ENCODE measurements at places on chromosomes 3 and 15. TPM values are rescaled to one million over a fixed set of nuclear protein-coding genes. Genes with fewer than 3 reads are reported as not detected.

Gene ATP10A
- 163 TPM for total RNA-seq

DNA sequence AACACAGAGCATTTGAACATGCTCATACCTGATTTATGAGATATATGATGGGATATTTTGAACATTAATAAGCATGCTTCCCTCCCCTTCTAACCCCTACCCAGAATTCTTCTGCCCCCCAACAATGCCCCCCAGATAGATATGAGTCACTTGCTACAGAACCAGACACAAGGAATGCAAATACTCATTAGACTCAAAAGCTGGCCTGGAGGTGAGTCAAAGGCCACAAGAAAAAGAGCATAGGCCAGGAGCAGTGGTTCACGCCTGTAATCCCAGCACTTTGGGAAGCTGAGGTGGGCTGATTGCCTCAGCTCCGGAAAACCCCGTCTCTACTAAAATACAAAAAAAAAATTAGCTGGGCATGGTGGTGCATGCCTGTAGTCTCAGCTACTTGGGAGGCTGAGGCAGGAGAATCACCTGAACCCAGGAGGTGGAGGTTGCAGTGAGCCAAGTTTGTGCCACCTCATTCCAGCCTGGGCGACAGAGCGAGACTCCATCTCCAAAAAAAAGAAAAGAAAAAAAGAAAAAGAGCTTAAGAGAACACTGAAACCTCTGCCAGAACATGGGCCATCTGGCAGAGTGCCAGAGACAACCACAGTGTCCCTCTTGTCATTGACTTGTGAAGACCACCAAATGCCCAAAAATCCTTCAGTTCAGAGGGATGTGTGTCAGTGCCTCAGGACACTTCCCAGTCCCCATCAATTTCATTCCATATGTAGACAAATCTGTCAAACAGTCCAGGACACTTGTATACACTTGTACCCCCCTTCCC is 3.9 kb upstream of the SH3GL3 start:
- peaks cover 20% of the 10 kb centered on the region for H3K27me3 ChIP-seq
- DNase-seq: no peak
- no peak overlapping the region for H3K27ac ChIP-seq
- H3K36me3 ChIP-seq: no peaks in the 10 kb centered on the region
- H3K4me3 ChIP-seq: no peak overlapping the region

DNA sequence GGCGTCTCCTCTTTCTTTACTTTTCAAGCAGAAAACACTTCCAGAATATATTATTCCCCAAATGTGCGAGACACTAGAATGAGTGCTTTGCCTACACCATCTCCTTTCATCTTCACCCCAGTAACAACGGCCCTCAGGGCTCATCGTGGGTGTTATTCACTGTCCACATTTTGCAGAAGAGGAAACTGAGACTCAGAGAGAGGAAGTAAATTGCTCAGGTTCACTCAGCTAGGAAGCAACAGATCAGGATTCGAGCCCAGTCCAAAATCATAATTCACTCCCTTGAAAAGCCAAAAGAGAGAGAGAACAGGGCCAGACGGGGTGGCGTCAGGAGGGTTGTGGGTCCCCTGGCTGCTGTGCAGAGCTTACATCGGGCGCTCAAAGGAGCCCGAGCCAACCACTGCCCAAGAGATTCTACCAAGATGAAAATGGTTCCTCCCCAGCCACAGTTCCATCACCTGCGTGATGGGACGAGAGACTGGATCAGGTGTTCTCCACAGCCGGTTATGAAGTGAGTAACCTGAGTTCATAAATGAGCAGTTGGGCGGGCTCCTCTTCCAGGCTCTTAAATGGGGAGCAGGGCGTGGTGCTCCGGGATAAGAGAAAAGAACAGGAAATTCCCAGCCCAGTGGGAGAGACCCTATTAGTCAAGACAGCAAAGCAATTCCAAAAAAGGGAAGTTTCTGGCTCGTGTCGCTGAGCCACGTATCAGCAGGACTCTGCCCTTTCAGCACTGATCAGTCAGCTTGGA is 48.6 kb upstream of the FLNB start:
- H3K27ac ChIP-seq: peak overlapping the region; percentile 34
- H3K4me1 ChIP-seq: peaks cover 16% of the 10 kb centered on the region
- no peak for DNase-seq
- no peaks in the 10 kb centered on the region for H3K36me3 ChIP-seq
- no peaks in the 10 kb centered on the region for H3K27me3 ChIP-seq

- H3K4me3 ChIP-seq: no peak overlapping the region
- H3K4me1 ChIP-seq: peaks cover 34% of the 10 kb centered on the region
- no peak for DNase-seq
- H3K36me3 ChIP-seq: no peaks in the 10 kb centered on the region
- no peaks in the 10 kb centered on the region for H3K27me3 ChIP-seq
- peak overlapping the region; percentile 74 for H3K27ac ChIP-seq
Observed at GRCh38 chr3:24678421-24678865, 183.8 kb upstream of the THRB start.

DNA sequence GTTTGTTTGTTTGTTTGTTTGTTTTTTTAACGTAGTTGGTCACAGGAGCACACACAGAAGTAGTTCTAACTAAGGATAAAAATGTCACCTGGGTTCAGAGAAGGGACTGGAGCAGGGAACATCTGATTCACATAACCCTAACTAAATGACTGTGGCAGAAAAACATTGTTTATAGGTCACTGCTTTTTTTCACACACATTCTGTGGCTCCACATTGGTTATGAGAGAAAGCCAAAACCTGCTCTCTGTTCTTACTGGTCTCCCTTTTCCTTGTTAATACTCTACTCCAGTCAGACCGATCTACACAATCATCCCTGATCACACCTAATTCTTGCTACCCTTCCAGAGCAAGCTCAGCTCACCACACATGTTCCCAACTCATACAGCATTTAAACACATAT is 190.4 kb upstream of the ICE2 start:
- DNase-seq: no peak
- peaks cover 13% of the 10 kb centered on the region for H3K4me1 ChIP-seq
- H3K27ac ChIP-seq: no peak overlapping the region
- H3K27me3 ChIP-seq: peaks cover 3% of the 10 kb centered on the region
- no peak overlapping the region for H3K4me3 ChIP-seq

- no peaks in the 10 kb centered on the region for H3K4me1 ChIP-seq
- H3K27ac ChIP-seq: no peak overlapping the region
- no peaks in the 10 kb centered on the region for H3K27me3 ChIP-seq
- DNase-seq: no peak
Observed at GRCh38 chr15:101145362-101145761, 106.5 kb downstream of the CHSY1 start.
